ENCODE measurements at places on chromosomes 13 and 19.

- DNase-seq: no peak
These were observed 15.6 kb downstream of the ZNF599 start for GRCh38 chr19:34757441-34757840.

DNA sequence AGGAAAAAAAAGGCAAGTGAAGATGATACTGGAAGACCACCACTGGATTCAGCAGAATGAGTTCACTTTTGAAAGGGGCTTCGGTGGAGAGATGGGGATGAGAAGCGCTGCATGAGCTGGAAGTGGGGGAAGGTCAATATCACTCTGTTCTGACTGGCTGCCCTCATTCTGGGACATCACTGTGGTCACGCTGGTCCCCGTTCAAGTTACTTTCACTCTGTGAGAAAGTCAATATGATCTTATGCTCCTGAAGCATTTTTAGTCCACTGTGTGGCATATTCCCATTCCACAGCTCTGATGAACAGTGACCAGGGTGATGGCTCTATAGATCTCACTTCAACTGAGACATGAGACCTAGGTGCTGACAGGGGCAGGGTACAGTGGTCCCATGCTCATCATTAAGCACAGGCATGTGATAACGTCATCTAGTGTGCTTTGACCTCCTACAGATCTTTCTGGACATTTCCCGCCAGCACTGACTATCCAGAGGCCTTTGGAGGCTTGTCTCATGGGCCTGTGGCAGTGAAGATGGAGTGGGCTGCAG is 40.2 kb upstream of the GPR183 start:
- DNase-seq: no peak

GRCh38 chr19:5132206-5132560 is 163.3 kb downstream of the KDM4B start:
- DNase-seq: no peak

DNA sequence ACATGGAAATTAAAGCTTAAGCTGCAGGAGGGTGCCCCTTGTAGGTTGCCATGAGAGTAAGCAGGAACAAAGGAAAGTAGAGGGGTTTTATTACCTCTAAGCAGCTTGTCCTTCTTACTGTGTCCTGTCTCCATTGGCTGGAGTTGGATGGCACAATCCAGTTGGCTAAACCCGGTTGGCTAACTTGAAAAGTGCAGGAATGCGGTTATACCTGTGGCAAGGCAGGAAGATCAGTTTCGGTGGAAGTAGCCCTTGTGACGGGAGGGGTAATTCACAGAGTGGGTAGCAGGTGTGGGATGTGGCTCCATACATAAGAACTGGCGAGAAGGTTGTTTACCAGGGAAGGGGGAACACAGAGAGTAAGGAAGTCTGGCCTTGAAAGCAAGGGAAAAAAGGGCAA is 3.2 kb downstream of the ZNF726 start:
- DNase-seq: no peak

- DNase-seq: no peak
These were observed 6.2 kb upstream of the RETN start for GRCh38 chr19:7662657-7663056.

DNA sequence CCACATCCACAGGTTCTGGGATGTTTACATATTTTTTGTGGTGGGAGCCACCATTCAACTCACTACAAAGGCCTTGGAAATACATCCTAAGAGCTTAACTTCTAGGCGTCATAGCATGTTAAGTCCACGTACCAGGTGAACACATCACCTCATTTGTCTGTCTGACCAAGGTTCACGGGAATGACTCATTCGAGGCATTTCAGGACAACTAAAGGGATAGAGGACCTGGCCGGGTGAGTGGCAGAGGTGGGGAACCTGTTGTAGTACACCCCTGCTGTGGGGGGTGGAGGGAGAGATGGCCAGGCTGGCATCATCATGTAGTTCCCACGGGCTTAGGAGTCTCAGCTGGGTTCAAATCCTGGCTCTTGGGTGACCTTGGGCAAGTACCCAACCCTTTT is 51.5 kb downstream of the BICRA start:
- DNase-seq: no peak

DNA sequence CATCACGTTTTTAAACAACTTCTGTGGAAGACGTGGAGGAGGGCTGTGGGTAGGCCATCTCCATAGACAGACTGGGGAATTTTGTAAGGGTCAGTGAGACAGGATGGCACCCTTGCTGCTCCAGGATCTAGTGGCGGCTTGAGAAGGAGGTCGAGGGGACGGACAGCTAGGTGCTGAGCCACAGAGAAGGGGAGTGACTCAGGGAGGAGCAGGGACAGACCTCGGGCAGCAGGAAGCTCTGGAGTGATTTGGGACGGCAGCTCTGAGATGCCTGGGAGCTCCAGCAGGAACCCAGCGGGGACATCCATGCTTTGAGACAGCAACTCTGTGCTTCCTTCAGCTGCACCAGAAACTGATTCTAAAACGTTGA is 169.1 kb upstream of the SOX1 start:
- no peak for DNase-seq

DNA sequence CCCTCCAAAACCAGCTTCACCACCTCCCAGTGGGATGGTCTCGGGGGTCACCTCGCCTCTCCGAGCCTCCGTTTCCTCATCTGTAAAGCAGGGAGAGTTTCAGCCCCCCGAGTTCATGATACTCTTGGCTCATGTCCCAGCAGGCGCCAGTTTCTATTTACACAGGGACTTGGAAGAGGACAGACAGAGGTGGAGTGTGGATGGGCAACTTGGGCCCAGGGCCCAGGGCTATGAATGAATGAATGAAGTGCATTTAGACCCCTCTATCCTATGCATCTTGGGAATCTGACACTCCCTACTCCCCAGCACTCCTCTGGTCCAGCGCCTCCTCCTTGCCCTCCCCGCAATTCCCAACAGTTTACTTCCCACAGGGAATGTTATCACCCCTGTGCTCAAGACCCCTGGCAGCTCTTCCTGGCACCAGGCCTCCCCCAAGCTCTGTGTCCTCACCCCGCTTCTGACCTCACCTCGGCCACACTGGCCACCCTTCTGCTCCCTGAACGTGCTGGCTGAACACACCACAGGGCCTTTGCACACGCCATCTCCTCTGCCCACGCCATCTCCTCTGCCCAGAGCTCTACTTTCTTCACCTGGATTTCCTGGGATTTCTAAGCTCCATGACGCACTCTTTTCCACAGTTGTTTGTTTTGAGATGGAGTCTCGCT is 4.9 kb upstream of the C2CD4C start:
- no peak for DNase-seq

- no peak for DNase-seq
These were observed 10.6 kb upstream of the SOX1 start for GRCh38 chr13:112056284-112056727.

GRCh38 chr13:110265682-110266430 is 41.1 kb downstream of the COL4A1 start:
- no peak for DNase-seq

DNA sequence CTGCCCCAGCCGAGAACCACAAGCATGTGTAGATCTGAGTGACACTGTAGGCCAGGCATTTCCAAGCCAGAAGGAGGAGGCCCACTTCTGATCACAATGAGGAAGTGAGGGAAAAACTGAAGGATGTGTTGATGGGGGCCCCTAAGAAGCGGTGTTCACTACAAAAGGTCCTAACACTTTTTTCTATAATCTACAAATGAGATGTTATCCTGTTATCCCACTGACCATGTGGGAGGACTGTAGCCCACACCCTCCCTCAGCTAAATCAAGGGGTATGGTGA is 99.0 kb upstream of the MCF2L start:
- no peak for DNase-seq

DNA sequence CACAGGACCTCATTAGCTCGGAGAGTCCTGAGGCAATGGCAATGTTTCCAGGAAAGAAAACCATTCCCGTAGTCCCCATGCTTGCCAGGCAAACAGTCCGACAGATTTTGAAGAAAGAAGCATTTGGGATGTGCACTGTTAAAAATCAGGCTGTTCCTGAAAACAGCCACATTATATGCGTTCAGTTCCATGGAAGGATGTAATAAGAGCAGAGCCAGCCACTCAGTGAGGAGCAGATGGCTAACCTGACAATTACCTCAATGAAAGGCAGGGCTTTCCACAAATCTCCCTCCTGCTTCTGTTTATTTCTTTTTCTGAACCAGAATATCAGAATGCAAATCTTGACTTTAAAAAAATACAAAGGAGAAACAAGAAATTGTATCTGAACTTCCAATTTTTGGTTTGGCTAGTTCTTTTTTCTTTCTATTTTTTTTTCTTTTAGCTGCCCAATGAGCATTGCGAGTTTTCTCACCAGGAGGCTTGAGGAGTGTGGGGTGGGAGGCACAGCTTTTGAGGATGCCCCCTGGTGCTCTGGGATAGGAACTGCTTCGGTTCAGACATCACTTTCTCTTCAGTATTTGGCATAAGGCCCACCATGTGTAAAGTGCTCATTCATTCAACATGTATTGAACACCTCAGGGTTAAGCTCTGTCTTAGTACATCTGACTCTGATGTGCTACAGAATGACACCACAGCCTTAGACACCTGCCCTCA is 124.2 kb downstream of the TBC1D4 start:
- DNase-seq: peak; percentile 65

GRCh38 chr13:51148952-51149573 is 38.0 kb upstream of the C13orf42 start:
- DNase-seq: no peak

DNA sequence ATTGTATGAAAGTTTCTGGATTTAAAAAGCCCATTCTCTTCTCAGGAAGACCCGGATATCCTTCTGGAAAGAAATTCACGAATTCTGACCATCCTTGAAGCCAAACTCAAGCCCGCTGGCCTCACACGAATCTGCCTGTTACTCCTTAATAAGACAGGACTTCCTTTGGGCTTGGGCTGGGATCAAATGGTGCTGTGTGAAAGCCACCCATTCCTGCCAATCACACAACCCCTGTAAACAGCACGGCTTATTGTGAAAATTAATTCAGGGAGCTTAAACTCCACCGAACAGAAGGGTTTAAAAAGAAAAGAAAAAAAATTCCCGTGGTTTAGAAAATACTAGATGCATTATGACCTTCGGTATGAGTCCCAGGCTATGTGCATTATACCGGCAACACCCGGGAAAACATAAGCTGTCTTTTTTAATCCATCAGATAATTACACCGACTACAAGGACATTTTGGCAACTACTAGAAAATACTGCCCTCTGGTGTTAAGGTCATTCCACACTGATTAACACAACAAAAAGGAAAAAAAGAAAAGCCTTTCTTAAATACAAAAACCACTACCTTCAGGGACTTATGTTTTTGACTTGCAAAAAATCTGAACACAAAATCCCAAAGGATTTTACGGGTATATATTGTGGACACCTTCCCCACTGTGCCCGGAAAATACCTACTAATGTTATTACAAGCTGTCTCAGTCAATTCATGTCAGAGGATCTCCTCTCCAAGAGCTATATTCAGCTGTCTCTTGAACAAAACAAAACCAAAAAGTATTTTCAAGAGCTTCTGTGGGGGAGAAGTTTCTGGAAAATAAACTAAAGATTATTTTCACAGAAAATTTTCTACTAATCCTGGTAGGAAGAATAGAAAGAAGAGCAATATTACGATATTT is 76.0 kb upstream of the LSM14A start:
- DNase-seq: no peak

DNA sequence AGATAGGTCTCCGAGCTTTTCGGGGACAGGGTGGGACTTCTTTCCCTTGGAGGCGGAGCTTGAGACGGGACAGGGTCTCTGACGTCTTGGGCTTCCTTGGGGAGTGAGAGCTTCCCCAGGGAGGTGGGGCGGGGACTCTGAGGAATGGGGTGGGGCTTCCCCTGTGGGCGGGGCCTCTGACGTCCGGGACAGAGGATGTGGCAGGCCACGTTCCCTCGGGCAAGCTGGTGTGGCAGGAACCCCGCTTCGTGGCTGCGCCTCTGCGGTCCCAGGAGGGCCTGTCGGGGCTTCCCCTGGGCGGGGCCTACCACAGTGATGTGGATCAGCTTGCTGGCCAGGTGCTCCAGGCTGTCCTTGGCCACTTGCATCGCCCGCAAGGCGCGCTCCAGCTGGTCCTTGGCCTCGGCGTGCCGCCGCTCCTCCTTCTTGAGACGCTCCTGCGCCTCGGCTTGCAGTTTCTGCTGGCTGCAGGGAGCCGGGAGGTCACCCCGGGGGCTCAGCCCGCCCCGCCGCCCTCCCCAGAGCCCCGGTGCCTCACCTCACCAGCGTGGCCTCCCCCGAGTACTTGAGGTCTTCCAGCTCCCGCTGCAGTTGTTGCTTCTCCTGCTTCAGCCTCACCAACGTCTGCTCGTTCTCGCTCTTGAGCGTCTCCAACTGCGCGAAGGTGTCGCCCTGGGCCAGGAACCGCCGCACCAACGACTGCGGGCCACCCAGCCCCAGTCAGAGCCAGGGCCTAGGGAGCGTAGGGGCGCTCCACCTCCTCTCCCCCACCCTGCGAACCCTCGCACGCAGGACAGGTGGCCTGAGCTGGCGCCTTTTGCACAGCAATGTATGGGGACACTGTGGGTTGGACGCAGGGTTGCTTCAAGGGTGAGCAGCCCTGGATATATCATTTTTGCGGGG is 3.3 kb upstream of the RGL3 start:
- DNase-seq: peak; percentile 87

DNA sequence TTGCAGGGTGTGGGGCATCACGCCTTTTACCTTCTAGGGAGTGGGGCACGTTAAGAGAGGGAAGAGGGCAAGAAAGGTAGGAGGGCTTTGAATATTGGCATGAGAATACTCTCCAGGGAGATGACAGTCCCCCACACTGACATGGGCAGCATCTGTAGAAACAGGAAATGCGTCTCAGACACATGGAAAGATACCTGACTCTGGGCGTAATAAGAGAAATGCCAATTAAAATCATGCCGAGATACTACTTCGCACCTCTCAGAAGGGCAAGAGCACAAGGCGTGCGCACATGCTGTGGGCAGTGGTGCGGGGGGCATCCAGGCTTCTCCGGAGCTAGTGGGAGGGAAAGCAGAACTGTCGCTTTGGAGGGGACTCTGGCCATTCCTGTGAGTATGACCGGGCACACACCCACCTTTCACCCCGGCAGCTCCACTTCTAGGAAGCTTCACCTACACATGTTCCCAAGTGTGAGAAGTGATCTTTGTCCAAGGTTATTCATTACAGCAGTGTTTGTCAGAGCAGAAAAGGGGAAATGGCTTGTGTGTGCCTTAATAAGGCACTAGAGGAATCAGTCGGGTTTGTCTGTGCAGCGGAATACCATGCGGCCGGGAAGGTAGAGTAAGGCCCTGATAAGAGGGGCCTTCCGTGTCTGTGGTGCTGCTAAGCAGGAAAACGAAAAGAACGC is 99.5 kb downstream of the SIPA1L3 start:
- DNase-seq: no peak

DNA sequence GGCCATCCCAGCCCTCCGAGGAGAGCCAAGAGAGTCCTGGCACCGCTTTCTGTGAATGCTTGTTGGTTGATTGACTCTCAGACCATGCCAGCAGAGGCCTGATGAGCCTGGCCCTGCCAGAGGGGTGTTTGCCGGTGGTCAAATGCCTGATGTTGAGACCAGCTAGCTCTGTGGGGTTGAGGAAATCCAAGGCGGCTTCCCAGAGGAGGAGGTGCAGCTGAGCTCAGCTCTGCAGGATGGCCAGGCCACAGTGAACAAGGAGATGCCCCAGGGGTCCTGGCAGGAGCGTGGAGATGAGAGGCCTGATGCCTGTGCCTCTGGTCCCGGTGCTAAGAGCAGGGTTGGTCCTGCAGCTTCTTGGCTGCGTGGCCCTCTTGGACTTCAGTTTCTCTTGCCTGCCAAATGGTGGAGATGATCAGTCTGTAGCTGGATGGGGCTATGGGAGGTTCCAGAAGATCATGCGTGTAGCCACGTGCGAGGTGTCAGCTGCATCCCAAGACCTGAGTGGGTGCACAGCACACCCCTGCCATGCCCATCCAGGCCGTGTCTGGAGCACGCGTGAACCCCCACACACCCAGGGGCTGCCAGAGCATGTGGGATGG is 16.8 kb downstream of the NFIC start:
- DNase-seq: no peak

- DNase-seq: peak; percentile 86
These were observed 1.5 kb upstream of the FTL start for GRCh38 chr19:48963371-48964204.

GRCh38 chr13:33730619-33731018 is 87.3 kb upstream of the RFC3 start:
- no peak for DNase-seq
